ENCODE measurements at places on chromosomes 12 and 14.

GRCh38 chr14:88765130-88765529, 27.6 kb downstream of the EML5 start:
- no peak for DNase-seq

DNA sequence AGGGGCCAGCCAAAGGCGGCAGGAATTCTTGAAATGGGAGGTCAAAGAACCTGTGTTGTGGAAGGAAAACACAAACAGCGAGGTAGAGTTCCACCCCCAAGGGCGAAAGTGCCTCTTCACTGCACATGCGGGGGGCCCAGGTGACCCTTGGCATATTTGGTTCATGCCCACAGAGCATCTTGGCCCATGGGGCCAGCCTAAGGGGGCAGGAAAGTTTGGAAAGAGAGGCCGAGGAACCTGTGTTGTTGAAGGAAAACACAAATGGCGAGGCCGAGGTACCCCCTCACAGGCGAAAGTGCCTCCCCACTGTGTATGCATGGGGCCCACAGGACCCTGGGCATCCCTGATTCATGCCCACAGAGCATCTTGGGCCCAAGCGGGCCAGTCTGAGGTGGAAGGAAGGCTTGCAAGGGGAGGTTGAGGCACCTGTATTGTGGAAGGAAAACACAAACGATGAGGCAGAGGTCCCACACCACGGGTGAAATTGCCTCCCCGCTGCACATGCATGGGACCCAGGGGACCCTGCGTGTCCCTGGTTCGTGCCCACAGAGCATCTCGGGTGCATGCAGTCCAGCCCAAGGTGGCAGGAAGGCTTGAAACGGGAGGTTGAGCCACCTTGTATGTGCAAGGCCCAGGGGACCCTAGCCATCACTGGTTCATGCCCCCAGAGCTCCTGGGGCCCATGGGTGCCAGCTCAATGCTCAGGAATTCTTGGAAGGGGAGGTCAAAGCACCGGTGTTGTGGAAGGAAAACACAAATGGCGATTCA, 384.1 kb downstream of the ALG10 start:
- no peak for DNase-seq

DNA sequence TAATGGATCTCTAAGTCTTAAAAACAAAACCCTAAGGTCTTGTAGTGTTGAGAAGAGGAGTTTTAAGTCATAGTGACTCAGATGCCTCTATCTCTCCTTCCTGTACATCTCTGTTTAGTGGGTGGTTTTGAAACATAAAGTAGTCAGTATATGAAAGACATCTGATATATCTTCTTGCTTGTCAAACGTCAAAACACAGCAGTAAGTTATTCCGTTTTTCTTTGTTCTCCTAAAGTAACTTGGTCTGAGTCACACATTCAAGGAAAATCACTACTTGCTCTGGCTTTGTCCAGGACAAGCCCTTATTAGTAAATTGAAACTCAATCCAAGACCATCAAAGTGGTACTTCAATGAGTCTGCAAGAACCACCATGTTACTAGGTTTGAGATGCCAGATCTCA, 1172.5 kb downstream of the BCL11B start:
- DNase-seq, result no peak

DNA sequence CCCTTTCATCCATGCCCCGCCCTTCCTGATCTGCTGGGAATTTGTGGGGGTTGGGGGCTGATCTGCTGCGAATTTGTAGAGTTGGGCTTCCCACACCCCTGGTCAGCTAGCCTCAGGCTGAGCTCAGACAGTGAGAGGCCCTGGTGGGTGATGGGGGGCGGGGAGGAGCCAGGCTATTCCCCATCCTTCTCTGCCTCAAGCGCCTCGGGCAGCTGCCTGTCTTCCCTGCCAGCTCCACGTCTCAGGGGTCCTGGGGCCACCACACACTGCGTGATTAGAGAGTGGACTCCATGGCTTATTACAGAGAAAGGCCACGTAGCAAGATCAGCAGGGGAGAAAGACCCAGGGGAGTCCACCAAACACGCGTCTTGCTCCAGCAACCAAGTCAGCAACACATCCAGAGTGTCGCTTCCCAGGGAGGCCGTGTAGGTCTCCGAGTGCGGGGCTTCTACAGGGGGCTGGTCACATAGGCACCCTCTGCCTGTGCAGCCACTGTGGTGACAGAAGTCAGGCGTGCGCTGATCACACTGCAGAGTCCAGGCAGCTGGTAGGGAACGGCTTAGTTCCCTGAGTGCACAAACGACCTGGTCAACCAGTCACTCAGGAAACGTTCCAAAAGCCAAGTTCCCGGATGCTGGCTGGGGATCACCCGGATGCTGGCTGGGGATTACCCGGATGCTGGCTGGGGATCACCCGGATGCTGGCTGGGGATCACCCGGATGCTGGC, 254.4 kb upstream of the SFSWAP start:
- DNase-seq, result no peak

DNA sequence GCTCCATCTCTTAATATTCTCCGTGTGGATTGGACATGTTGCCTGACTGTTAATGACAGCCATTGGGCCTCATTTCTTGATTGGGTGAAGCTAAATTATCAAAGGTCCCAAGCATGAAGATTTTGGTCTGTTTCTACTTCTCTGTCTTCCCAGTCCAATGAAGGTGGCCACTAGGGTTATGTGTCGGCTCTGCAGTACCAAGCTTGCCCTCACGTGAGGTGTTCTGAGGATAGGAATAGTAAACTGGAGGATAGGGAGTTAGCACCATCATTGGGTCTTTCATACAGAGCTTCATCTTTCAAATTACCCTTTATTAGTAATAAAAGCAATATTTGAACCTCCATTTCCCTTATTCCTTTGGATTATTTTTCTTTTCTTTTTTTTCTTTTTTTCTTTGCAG, 21.9 kb upstream of the BICD1 start:
- no peak for DNase-seq

DNA sequence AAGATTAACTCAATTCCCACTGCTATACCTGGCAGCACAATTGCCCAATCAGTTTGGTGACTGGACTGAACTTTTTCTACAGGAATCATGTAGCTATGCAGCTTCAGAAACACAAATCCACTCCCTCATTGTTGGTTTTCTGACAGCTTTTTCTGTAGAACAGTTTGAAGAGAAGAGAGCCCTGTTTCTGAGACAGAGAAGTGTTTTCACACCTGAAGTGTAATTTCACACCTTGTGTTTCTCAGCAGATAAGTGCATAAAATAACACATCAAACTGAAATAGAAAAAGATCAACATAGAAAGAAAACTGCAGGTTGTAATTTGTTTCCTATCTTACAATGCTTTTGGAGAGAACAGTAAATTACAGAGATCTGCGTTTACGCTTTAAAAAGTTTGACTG, 335.6 kb downstream of the SNAPC1 start:
- no peak for DNase-seq

DNA sequence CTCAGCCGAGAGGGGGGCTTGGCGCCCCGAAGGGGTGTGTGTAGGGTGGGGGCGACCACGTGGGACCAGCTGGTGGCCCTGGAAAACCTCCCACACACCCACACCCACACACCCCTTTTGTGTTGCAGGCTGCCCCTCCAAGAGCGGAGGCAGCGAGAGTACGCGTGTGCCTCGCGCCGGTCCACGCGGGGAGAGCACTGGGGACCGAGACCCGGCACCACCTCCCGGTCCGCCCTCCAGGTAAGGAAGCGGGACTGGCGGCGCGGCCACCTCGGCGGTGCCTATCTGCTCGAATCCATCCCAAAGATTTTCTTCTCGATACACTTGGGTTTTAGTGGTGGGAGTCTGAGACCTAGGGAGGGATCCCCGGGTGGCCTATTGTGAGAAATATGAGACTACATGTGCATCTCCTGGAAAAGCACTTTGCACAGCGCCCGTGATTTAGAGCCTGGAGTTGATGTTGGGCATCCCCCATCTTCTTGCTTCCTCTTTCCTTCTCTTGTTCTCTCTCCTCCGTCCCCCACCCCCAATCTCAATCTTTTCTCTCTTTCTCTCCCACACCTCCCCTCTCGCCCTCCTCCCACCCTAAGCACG, 393 bp downstream of the SYT1 start:
- no peak for DNase-seq

GRCh38 chr14:75395862-75396261, 32.0 kb upstream of the JDP2 start:
- DNase-seq, result no peak

DNA sequence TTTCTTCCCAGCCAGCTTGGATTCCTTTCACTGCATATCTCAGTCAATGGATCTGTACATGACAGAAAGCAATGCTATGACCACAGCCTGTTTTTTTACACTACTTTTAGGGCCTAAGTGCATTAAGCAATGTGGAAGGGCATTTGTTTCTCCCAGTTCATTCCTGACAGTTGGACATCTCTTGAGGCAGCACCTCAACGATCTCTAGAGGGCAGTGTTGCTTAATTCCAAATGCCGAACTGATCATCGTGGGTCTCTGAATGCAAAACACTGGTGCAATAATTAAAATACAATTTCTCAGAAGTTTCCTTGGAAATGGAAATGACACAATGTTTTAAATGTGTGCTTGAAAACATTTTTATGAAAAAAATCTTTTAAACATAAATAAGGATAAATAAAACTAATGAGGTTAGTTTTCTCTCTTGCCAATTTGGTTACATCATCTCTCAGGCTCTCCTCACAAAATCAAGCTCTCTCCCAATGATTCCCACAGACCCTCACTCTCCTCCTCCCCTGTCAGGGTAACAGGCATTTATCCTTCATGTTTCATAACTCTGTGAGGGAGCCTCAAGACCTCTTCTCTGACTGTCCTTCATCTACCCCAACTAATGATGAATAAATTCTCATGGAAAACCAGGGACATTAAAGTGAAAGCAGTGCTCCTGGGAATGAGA, 192.4 kb upstream of the SLC16A7 start:
- DNase-seq, result no peak

GRCh38 chr12:15208871-15209656, 12.2 kb downstream of the RERG start:
- DNase-seq, result no peak

- DNase-seq, result no peak
These were observed 10.2 kb downstream of the EP400 start for GRCh38 chr12:131959641-131960589.

DNA sequence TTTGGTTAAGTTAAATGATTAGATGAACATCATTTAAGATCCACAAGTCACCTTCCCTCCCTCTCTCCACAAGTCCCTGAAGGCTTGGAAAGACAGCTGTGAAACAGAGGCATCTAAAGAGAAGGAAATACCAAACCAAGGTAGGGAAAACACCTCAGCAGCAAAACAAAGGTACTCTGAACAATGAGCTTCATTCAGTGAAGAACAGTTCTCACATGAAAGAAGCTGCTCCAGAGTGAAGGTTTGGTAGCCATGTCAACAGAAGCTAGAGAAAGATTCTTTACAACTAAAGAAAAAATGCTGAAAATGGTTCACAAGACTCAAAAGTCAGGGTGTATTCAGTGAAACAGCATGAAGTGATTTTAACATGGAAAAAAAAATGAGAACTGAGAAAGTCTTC, 69.4 kb downstream of the FGD6 start:
- no peak for DNase-seq

DNA sequence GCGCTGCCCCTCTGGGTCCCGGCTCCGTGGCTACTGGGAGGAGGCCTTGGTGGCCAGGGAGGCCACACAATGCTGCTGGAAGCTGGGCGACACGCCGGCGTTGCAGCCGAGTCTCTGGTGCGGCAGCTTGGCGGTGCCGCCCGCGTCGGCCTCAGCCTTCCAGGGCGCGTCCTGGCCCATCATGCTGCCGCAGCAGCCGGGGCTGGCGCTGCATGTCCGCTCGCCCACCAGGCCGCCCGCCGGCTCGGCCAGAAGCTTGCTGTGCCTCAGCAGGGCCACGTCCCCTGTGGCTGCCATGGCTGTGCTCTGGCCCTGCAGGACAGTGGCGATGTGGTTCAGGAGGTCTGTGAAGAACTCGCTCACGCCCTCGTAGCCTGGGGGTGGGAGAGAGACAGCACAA, 18.6 kb downstream of the CHGA start:
- no peak for DNase-seq

GRCh38 chr14:83347874-83348273, 1814.2 kb upstream of the SEL1L start:
- no peak for DNase-seq

- DNase-seq, result no peak
These were observed 209.0 kb downstream of the TMTC3 start for GRCh38 chr12:88351146-88351545.

DNA sequence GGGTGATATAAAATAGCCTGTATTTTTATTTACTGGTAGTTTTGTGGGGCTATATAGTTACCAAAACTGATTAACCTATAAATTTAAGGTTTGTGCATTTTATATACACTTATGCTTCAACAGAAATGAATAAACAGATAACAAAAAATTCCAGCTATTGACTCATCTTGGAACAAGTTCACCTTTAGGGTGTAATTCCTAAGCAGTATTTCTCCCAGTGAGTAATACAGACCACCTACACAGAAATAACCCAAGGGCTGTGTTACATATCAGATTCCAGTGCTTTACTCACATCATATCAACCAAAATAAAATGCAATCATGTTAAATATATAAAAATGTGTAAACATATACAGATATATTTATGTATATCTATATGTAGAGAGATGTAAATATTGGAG, 345.6 kb downstream of the ADAMTS20 start:
- DNase-seq, result no peak

DNA sequence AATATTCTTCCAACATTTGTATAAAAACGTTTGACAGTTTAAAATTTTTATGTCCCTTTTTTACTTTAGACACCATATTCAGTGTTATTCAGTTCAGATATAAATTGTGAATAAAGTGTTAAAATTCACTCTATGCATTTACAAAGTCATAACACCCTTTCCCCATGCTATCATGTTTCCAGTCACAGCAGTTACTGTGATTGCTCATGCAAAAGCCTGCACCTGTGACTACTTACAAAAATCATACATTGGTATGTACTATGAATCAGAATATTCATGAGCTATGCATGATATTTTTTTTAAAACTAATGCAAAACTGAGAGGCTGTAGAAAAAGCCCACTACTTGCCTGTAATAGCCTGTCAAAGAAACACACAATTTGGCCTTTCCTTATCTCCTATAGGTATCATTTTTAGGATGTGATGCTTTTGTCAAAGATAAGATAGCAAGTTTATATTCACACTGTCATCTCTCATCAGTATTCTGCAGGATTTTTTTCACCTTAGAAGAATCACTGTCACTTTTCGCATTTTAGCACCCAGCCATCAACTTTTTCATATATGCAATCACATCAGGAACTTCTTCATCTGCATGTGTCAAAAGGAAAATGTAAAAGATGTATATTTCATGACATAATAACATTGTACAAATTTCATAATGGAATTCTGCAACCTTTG, 443.2 kb downstream of the C12orf50 start:
- DNase-seq, result no peak

DNA sequence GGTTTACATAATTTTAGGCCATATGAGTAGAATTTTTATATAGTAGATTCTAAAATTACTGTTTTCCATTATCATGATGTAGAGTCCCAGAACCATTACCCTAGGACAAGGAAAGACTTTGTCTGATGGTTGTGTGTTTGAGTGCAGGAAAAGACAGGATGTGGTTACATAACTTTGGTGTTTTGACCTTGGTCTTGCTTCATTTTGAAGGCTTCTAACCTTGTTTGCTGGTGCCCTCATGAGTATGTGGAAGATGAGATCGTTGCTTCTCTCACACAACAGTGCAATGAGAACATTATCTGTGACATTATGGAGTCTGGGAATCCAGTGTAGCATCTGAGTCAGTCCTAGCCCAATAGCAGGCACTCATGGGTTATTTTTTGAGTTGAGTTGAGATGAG, 106.2 kb downstream of the IGF1 start:
- no peak for DNase-seq
